Lower leg skin (tissue), 4 donors: ENCODE measurements at places on chromosomes 2 and 18. TPM values are rescaled to one million over a fixed set of nuclear protein-coding genes. Genes with fewer than 3 reads are reported as not detected.

GRCh38 chr18:8498905-8499304 lies 110.3 kb upstream of the RAB12 start:
- peak; percentile 31 for DNase-seq

GRCh38 chr2:138026111-138027020 lies 62.1 kb downstream of the HNMT start:
- no peak for DNase-seq

DNA sequence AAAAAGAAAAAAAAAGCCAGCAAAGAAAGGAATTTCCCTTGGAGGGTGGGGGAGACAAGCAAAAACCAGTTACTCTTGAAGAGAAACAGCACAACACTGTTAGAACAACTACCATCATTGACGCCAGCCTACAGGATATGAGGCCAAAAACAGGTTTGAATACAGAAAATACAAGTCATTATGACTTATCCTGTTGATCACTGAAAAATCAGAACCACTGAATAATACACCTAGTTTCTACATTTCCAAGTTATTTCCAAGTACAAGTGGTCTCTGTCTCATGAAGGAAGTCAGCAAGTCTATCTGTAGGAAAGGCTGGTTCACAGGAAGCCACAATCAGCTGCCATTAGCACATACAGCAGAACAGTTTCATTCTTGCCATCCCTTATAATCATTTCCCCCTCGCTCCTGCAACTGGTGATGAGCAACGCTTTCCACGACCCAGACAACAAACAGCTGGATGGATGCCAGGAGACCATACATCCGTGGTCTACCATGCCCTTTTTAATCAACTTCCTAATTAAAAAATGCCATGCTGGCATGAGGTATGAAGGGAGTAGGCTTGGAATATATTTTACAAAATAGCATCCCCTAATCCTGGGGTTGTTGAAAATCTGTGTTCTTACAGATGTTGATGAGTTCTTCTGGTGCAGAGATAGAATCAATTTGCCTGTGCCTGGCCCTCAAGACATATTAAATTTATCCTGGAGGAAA lies 10.4 kb downstream of the MYT1L start:
- no peak for DNase-seq

DNA sequence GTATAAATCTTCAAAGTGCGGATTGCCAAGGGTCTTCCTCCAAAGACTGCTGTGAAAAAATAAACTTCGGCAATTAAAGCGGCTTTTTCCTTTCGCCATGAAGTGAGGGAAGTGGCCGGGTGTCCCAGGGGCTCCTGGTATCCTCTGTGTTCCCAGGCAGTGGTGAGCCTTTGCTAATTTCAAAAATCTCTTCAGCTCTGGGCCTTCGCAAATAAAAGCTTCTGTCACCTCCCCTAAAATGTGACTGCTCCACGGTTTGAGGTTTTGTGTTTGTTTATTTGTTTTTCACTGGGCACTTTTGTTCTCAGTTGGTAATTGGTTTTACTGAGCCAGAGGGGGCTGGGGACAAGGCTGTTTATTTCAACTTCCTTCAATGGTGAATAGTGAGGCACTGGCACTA lies 270.1 kb upstream of the POU3F3 start:
- no peak for DNase-seq

DNA sequence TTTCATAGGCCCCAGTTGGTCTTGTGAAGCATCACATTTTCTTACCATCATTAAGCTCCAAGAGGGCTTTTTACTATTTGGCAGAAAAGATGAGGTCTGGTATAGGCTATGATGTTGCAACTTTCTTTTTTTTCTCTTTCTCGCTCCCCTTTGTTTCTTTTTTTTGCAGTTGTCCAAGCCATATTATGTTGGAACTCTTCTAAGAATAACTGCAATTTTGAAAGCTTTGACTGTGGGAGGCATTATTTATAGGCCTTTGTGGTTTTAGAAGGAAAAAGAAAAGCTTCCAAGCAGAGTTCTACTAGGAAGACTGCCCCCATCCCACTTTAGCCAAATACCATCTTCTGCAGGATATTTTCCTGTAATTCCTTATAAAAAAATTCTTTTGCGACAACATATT lies 571.6 kb downstream of the ARHGAP15 start:
- DNase-seq = no peak

- DNase-seq = no peak
Measured at GRCh38 chr2:198930170-198930569, 527.6 kb downstream of the SATB2 start.

- DNase-seq = peak; percentile 92
Measured at GRCh38 chr2:28377984-28378678, 14.5 kb upstream of the FOSL2 start.

- no peak for DNase-seq
Measured at GRCh38 chr18:60022671-60023276, 123.0 kb downstream of the PMAIP1 start.

GRCh38 chr2:73822276-73822675 lies 6.5 kb upstream of the STAMBP start:
- DNase-seq = no peak

- DNase-seq = no peak
Measured at GRCh38 chr18:46832849-46833248, 76.0 kb upstream of the ST8SIA5 start.

GRCh38 chr2:240781471-240782220 lies 38.4 kb downstream of the KIF1A start:
- no peak for DNase-seq

- DNase-seq = no peak
Measured at GRCh38 chr2:224271617-224272236, 130.2 kb downstream of the FAM124B start.

DNA sequence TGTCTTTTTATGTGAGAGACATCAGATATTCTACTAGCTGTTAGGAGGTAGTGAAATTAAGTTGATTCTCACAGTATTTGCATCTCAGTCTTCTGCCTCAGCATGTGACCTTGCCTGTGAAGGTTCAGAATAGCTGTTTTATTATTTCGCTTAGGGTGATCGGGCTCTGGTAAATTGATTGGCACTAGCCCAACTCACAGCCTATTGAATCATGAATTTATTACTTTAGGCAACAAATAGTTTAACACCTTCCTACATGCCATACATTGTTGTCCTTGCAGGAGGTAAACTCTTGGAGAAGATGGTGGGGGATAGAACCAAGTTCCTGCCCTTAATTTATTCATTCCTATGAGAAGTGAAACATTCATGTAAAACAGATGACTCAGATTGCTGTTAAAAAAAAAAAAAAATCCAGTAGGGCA lies 101.9 kb downstream of the GPD2 start:
- no peak for DNase-seq

DNA sequence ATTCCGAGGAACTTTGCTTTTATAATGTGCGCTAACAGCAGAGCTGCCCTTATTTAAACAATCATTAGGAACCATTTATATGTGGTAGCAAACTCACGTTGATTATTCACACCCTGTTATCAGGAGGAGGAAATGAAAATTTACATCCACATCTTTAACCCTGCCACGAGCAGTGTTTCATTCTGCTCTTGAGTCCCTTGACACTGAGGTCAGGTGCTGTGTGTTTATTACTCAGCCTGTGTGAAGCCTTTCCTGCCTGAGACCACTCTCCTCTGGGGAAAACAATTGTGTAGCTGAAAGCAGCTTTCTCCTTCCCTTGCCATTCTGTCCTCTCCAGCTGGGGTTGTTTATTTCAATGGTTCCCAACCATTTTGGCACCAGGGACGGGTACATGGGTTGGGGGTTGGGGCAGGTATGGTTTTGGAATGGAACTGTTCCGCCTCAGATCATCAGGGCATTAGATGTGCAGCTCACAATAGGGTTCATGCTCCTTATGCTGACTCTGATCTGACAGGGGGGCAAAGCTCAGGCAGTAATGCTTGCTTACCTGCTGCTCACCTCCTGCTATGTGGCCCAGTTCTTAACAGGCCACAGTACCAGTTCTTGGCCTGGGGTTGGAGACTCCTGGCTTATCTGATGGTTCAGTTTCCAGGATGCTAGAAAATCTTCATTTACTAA lies 651.1 kb downstream of the TDRD15 start:
- no peak for DNase-seq

GRCh38 chr18:63152096-63152495 lies 167.5 kb downstream of the BCL2 start:
- DNase-seq = no peak

DNA sequence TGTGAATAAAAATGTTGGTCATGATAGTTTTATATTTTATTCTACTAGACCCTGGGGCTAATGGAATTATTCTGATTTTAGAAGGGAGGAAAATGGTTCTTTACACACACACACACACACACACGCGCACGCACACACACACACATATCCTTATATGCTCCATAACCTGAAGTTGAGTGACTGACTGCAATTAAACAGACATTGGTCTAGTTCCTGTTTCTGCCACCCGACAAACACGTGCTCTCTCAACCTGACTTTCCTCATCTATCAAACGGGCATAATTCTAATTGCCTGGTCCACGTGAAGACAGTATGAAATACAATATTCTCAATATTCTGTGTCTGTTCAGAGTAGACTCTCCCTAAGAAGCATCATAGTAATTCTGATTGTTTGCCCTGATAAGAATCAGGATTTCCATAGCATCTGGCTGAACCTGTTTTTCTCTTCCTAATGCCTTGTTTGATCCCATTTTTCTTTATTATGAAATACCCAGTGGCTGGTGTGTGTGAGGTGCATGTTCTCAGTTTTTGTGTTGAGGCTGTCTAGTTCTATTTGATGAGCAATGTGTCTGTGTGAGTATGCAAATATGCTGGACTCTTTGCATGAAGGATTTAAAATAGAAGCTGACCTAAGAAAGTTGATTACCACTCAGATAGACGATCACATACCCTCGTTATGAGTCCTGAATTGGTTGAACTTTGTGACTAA lies 51.0 kb downstream of the SETBP1 start:
- DNase-seq = no peak

GRCh38 chr2:221833966-221834365 lies 261.9 kb upstream of the EPHA4 start:
- no peak for DNase-seq

DNA sequence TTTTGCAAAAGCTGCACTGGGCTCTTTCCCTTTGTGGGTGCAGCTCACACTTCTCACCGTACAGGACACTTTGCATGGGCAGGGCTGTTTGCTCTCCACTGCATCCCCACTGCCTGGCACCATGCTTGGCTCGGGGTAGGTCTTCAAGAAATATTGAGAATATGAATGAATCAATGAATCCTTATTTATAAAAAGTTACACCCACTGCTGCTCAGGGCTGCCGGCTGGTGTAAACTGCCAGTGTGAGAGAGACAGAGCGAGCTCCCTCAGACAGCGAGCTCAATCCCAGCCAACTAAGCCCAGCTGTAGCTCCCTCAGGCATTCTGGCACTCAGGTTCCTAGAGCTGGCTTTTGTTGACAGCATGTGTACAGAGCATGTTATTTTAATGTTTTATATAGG lies 3.4 kb downstream of the TMEM185B start:
- DNase-seq = peak; percentile 77

DNA sequence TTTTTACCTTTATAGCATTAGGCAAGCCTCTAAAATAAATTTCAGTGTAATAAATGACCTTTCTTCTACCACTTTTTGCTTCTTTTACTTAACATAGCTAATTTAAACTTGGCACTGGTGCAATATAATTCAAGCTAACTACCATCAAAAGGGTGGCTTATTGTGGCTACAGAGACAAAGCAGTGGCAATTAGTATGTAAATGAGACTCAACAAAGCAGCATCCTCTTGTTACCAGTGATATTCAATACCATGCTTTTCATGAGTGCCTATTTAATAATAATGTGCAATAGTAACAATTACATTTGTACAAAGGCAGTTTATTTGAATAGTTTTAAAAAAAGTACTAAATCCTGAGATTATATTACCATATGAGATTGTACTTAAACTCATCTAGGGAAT lies 93.4 kb downstream of the SOS1 start:
- DNase-seq = no peak

DNA sequence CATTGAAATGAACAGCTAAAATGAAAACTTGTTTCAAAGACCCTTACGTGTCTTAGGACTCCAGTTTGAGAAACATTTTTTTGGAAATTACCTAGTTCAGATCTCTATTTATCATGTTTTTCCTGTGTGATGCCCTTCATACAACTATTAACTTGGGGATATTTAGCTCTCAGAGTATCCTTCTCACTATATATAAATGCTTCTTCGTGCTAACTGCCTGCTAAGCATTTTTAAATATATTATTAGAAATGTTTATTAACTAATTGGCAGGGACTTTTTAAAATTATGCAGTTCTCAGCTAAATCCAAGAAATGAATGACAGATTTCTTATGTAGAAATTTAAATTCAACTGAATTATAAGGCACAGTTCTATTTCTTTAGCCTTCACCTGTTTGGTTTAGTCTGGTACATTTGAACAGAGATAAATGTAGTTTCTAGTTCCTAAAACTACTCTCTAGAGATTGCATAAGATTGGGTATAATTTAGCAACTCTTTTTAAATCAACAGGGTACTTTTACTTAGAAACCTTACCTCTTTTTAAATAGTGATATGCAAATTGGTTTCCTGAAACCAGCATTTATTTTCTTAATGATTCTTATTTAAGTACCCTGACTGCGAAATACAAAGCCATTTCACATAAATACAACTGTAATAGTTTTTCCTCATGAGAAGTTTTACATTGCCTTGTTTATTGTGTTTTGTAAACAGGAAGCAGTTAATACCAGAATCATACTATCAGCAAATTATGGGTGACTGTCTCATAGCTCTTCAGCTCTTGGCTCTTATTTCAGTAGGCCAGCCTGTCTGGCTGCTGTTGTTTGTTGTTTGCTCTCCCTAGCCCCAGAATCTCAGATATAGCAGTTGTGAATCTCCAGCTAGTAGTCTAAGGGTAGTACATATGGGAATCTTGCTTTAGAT lies 140.7 kb downstream of the PTRHD1 start:
- no peak for DNase-seq

DNA sequence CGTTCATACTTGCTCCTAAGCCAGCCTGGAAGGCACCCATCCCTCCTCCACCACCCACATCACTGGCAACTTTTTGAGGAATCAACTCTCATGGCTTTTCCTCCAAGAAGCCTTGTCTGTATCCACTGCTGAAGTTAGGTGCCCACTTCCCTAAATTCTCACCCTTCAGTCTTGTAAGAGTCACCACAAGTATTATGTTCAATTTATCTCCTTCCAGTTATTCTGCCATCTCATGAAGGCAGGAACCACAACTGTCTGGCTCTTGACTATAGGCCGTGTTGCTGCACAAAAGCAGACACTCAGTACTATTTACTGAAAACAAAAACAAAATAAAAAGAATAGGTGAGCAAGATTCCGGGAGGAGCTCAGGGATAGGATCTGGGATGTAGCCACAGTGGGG lies 234.8 kb downstream of the CYRIA start:
- DNase-seq = no peak

The OBSL1 gene
- 35.5 TPM for total RNA-seq

The NIF3L1 gene
- total RNA-seq = 19.1 TPM

The SERPINB11 gene
- not detected for total RNA-seq

The FMNL2 gene
- total RNA-seq = 9.6 TPM

The KIF5C gene
- 1.9 TPM for total RNA-seq

The ANKRD30B gene
- not detected for total RNA-seq

The STPG4 gene
- total RNA-seq = not detected

The PPP1R1C gene
- total RNA-seq = not detected

The PROKR1 gene
- total RNA-seq = not detected

The PPIL3 gene
- 23.8 TPM for total RNA-seq

The ANKRD44 gene
- 20.8 TPM for total RNA-seq

The AKAIN1 gene
- total RNA-seq = not detected
